Activated T-helper 2 cell treated with anti-CD3 and anti-CD28 coated beads, Interferon-gamma antibody, Interleukin-2, Interleukin-4, amounts not matched to agents 10 μg/mL and 5 μg/mL and 100 μg/mL, durations not matched to agents 14 hours and 24 hours and 36 hours (primary cell): ENCODE measurements at places on chromosomes 13 and 19.

DNA sequence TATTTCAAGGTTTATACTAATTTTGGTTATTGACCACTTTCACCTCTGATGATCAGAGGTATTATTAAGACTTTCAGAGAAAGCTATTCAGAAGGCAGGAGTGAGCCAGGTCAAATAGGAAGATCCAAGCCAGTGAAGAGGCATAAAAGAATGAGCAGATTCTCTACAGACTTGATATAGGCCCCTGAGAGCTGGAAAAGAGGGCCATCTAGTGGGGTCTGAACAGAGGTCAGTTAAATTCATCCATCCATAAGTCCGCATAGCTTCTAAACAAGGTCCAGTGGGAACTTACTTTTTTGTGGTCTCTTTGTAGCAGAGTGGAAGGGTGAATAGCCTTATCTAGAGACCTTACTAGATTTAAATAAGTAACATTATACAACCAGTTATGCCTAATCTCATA, 126.6 kb upstream of the UFM1 start:
- DNase-seq = no peak
- no peak overlapping the region for H3K4me3 ChIP-seq
- H3K36me3 ChIP-seq = no peaks in the 10 kb centered on the region
- H3K27me3 ChIP-seq = no peaks in the 10 kb centered on the region

DNA sequence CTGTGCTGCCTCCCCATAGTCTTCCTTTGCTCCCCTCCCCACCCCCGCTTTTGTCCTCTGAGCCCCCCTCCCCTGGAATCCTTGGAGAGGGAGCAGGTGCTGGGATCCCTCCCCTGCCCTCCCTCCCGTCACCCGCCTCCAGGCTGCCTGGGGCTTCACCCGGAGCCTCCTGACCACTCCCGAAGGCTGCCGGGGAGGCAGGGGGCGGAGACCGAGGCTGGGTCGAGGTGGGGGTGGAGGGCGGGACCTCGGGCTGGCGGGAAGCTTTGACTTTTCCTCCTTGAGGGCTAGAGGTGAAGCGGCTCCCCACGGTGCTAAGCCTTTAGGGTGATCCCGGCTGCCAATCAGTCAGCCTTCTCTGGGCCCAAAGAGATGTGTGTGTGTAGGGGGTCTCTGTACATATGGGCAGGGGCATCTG, 1.5 kb downstream of the KMT5C start:
- H3K4me1 ChIP-seq = peaks cover 14% of the 10 kb centered on the region
- H3K27me3 ChIP-seq = peaks cover under 1% of the 10 kb centered on the region
- peak overlapping the region; percentile 92 for H3K27ac ChIP-seq
- peak overlapping the region; percentile 89 for H3K4me3 ChIP-seq
- H3K36me3 ChIP-seq = peaks cover 17% of the 10 kb centered on the region
- DNase-seq = peak; percentile 51

DNA sequence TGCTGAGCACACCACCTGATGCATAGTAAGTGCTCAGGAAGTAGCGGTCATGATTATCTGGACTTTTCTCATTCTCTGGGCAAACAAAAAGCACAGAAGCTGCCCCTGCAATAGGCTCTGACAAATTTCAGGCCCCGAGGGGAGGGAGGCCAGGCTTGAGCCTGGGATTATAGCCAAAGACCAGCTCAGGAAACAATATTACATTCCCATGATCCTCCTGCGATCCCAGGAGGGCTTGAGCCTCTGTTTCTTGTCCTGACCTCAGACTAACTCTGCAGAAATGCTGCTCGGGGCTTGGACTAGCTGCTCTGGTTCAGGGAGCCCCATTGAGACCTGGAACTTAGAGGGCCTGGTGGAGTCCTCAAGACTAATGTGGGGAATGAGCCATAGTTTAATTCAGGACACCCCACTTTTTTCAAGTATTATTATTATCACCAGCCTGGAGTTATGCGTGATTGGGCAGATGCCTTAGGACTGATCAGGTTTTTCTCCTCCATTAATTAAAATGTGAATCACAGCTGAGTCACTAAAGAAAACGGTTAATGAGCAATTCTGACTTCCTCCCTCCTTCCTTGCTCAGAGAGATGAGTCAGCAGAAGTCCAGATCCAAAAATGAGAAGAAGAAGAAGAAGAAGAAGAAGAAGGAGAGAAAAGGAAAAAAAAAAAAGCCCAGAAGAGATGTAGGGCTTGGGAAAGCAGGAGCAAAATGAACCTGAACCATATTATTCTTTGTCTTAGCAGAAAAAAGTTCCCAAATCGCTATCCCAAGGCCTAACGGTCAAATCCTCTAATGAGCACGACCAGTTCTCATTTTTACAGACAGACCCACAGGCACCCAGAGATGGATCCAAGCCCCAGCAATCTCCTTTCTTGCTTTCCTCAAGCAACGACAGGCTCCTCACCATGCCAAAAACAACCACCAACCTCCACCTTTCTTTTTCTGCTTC, 107.2 kb downstream of the CACNA1A start:
- H3K4me3 ChIP-seq = no peak overlapping the region
- H3K4me1 ChIP-seq = no peaks in the 10 kb centered on the region
- no peak overlapping the region for H3K27ac ChIP-seq
- H3K36me3 ChIP-seq = no peaks in the 10 kb centered on the region
- DNase-seq = no peak

- H3K27me3 ChIP-seq = peaks cover 7% of the 10 kb centered on the region
- H3K36me3 ChIP-seq = peaks cover 13% of the 10 kb centered on the region
- peaks cover 18% of the 10 kb centered on the region for H3K4me1 ChIP-seq
- H3K27ac ChIP-seq = no peak overlapping the region
Observed at GRCh38 chr19:42255766-42256745, 1.1 kb upstream of the ERF start.

DNA sequence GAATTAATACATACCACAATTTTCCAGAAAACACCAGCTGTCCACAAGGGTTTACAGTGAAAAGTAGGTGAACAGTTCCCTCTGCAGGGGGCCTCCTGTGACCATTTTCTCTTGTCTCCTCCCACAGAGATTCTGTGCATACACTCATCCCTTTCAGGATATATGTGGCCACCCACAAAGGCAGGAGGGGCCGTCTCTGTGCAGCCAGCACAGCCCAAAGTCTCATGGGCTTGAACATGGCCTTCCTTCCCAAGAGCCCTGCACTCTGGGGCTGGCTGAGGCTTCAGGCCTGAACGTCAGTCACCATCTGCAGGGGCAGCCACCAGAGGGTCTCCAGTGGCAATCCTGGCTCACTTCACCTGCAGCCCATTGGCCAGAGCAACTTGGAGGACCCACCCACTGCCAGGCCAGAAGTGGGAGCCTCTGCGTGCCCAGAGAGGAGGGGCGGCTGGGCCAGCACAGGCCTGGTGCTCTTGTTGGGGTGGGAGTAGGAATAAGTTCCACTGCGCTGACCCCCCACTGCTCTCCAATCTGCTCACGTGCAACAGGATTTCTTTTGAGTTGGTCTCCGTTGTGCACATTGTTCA, 25.1 kb downstream of the TMEM161A start:
- peaks cover 5% of the 10 kb centered on the region for H3K4me1 ChIP-seq
- no peak overlapping the region for H3K4me3 ChIP-seq
- no peak for DNase-seq
- no peaks in the 10 kb centered on the region for H3K27me3 ChIP-seq
- H3K36me3 ChIP-seq = no peaks in the 10 kb centered on the region

- no peak for DNase-seq
- peaks cover 22% of the 10 kb centered on the region for H3K4me1 ChIP-seq
- H3K27me3 ChIP-seq = no peaks in the 10 kb centered on the region
- H3K27ac ChIP-seq = no peak overlapping the region
- H3K4me3 ChIP-seq = no peak overlapping the region
Observed at GRCh38 chr13:51328488-51328887, 11.0 kb upstream of the SERPINE3 start.

- H3K27me3 ChIP-seq = no peaks in the 10 kb centered on the region
- no peak overlapping the region for H3K4me3 ChIP-seq
- H3K27ac ChIP-seq = no peak overlapping the region
- DNase-seq = no peak
- H3K4me1 ChIP-seq = no peaks in the 10 kb centered on the region
- H3K36me3 ChIP-seq = no peaks in the 10 kb centered on the region
Observed at GRCh38 chr13:35225582-35225981, 250.9 kb downstream of the MAB21L1 start.

GRCh38 chr13:39336207-39336606, 266.8 kb downstream of the LHFPL6 start:
- no peaks in the 10 kb centered on the region for H3K27me3 ChIP-seq
- no peak for DNase-seq
- no peaks in the 10 kb centered on the region for H3K4me1 ChIP-seq
- no peak overlapping the region for H3K27ac ChIP-seq
- no peaks in the 10 kb centered on the region for H3K36me3 ChIP-seq

DNA sequence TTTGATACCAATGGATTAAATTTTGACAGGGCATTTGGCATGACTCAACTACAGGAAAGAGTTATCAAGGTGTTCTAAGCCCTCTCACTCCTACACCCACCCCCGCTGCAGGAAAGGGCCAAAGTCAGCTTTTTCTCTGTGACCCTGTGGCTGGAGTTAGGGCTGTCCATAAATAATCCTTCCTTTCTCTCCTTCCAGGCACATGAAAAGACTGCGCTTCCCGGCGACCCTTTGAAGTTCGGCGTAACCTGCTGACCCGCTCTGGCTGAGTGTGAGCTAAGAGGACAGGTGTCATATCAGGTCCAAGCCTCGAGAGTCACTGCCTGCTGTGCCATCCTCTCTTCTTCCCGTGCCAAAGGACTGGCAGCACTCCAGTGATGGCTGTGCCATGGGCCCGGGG, 25.6 kb downstream of the ZNF114 start:
- H3K36me3 ChIP-seq = no peaks in the 10 kb centered on the region
- H3K27ac ChIP-seq = no peak overlapping the region
- no peaks in the 10 kb centered on the region for H3K27me3 ChIP-seq
- H3K4me1 ChIP-seq = peaks cover 3% of the 10 kb centered on the region
- no peak for DNase-seq
- no peak overlapping the region for H3K4me3 ChIP-seq

GRCh38 chr19:7007859-7008258, 13.4 kb downstream of the MBD3L2B start:
- H3K4me3 ChIP-seq = no peak overlapping the region
- no peak overlapping the region for H3K27ac ChIP-seq
- no peaks in the 10 kb centered on the region for H3K27me3 ChIP-seq
- no peak for DNase-seq
- no peaks in the 10 kb centered on the region for H3K36me3 ChIP-seq

- H3K36me3 ChIP-seq = peaks cover 27% of the 10 kb centered on the region
- H3K27me3 ChIP-seq = no peaks in the 10 kb centered on the region
- H3K4me1 ChIP-seq = peaks cover 66% of the 10 kb centered on the region
- no peak for DNase-seq
Observed at GRCh38 chr19:38665950-38666662, 18.7 kb downstream of the ACTN4 start.

DNA sequence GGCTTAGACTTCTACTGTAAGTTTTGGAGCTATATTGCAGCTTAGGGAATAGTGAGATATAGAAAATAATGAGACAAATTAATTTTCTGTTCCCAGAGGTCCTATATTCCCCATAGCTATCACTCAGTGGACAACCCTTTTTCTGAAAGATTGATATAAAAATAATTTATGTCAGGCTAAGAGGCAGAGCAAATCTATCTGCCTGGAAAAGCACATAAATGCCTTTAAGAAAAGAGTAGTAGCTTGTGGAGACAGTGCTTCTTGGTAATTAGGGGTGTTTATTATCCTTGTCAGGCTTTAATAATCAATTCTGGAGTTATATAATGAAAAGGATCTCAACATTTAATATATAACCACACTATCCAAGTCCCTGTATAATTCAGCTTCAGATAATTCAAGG, 1162.8 kb upstream of the PCDH20 start:
- no peak overlapping the region for H3K4me3 ChIP-seq
- H3K27me3 ChIP-seq = no peaks in the 10 kb centered on the region
- no peaks in the 10 kb centered on the region for H3K4me1 ChIP-seq
- no peak overlapping the region for H3K27ac ChIP-seq
- H3K36me3 ChIP-seq = no peaks in the 10 kb centered on the region

DNA sequence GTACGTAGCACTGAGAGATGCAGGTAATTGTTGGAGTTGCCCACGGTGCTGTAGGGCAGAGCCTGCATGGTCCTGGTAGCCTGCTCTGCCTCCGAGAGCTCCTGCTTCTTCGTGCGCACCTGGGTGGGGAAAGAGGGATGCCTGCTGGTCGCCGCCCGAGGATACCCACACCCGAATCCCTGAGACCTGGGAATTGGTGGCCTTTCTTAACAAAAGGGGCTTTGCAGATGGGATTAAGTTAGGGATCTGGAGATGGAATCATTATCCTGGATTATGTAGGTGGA, 9.4 kb downstream of the C3 start:
- H3K4me1 ChIP-seq = peaks cover 3% of the 10 kb centered on the region
- DNase-seq = no peak

DNA sequence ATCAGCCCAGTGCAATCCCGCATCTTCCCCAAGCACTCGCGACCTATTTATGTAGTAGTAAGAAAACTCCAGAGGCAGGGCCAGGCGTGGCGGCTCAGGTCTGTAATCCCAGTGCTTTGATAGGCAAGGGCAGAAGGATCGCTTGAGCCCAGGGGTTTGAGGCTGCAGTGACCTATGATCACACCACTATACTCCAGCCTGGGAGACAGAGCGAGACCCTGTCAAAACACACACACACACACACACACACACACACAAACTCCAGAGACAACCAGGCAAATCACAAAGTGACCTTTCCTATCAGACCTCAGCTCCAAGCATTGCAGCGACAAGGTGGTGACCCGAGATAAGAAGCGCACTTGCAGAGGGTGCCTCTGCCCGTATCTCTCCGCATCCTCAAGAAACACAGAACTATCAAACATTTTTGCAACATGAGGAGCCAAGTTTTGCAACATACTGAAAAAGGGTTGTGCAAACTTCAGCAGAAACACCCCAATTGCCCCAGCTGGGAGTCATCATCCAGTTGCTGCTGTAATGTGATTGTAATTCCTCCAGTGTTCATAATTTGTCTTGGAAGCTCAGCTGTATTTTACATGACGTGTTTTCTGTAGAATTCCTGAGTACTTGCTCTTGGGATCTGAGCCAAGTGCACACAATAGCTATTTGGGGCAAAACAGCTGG, 8.7 kb upstream of the KLF2 start:
- H3K4me1 ChIP-seq = no peaks in the 10 kb centered on the region
- peaks cover 34% of the 10 kb centered on the region for H3K27me3 ChIP-seq
- no peak overlapping the region for H3K27ac ChIP-seq
- H3K36me3 ChIP-seq = peaks cover 3% of the 10 kb centered on the region
- no peak overlapping the region for H3K4me3 ChIP-seq

DNA sequence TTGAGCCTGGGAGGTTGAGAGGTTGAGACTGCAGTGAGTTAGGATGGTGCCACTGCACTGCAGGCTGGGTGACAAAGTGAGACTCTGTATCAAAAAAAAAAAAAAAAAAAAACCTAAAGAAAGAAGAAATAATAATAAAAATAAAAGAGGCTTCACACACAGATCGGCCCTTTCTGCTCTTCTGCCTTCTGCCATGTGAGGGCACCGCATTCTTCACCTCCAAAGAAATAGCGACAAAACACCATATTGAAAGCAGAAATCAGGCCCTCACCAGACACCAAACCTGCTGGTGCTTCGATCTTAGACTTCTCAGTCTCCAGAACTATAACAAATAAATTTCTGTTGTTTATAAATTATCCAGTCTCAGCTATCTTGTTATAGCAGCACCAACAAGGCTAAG, 3.0 kb downstream of the ZNF649 start:
- H3K27ac ChIP-seq = no peak overlapping the region
- H3K36me3 ChIP-seq = peaks cover 90% of the 10 kb centered on the region
- peaks cover 13% of the 10 kb centered on the region for H3K4me1 ChIP-seq
- H3K4me3 ChIP-seq = no peak overlapping the region

- no peaks in the 10 kb centered on the region for H3K4me1 ChIP-seq
- no peaks in the 10 kb centered on the region for H3K27me3 ChIP-seq
- DNase-seq = no peak
- no peak overlapping the region for H3K27ac ChIP-seq
Observed at GRCh38 chr13:73481886-73482445, 423.2 kb downstream of the KLF5 start.

- DNase-seq = no peak
- no peaks in the 10 kb centered on the region for H3K4me1 ChIP-seq
- H3K27me3 ChIP-seq = no peaks in the 10 kb centered on the region
- H3K27ac ChIP-seq = no peak overlapping the region
- H3K36me3 ChIP-seq = no peaks in the 10 kb centered on the region
Observed at GRCh38 chr13:96499656-96500055, 409.7 kb downstream of the HS6ST3 start.
